DND-41 (cell line): ENCODE measurements at places on chromosomes 16 and 17.

- peak; percentile 40 for DNase-seq
These were observed 2.5 kb downstream of the ALOX15B start for GRCh38 chr17:8041249-8041928.

- no peak for DNase-seq
These were observed 5.7 kb downstream of the CANT1 start for GRCh38 chr17:79003661-79004411.

DNA sequence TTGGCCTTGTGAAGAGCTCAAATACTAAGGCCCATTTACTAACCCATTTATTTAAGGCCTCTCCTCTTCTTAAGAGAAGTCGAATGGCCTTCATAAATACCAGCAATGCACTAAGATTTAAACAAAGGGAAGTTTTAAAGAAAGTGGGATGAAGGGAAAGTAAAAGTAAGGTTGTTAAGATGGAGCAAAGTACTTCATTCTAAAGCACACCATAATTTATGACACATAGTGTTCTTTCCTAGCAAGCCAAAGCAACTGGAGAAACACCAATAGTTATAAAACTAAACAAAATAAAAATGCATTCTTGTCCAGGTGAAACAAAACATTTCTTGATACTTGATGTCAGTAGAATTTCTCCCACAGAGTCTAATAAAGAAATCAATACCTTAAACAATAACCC, 27.9 kb downstream of the CDH11 start:
- no peak for DNase-seq

- DNase-seq: no peak
These were observed 20.9 kb upstream of the CALB2 start for GRCh38 chr16:71337631-71338030.
